ENCODE measurements at places on chromosomes 11 and 22.
A peak's percentile ranks its signal among the peaks of the same experiment; 100 is the strongest.

GRCh38 chr11:9573775-9574621 lies 528 bp downstream of the WEE1 start:
- no peak for DNase-seq

- DNase-seq: peak; percentile 85
Measured at GRCh38 chr11:236774-237767, at the start of gene PSMD13. Gene PSMD13, plus strand, starts transcription at chr11:236976. Its CDS starts 74 bp downstream, at chr11:237050.

GRCh38 chr22:43925433-43926348 lies 2.1 kb downstream of the PNPLA3 start:
- DNase-seq: no peak

DNA sequence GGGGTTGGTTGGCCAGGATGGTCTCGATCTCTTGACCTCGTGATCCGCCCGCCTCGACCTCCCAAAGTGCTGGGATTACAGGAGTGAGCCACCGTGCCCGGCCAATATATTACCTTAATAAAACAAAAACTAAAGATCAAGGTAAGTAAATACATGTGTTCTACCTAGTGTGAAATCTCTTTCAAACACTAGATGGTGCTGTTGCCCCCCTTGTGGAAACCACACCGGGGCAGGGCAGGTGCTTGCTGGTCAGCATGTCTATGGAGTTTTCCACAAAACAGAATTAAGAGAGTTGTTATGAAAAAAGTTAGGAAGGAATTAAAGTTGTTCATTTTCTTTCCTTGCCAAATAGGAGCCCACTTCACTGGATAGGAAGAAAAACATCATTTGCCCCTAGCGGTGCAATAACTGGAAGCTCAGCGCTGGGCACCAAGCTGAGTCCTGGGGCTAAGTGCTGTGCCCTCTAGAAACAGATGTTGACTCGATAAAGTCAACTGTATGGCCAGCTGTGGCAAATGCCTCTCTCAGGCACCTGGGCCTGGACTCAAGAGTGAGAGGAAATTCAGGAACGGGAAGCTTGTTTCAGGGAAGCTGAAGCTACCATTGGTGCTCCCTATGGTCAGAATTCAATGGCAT lies 6.3 kb upstream of the KCNJ5 start:
- DNase-seq: peak; percentile 49

DNA sequence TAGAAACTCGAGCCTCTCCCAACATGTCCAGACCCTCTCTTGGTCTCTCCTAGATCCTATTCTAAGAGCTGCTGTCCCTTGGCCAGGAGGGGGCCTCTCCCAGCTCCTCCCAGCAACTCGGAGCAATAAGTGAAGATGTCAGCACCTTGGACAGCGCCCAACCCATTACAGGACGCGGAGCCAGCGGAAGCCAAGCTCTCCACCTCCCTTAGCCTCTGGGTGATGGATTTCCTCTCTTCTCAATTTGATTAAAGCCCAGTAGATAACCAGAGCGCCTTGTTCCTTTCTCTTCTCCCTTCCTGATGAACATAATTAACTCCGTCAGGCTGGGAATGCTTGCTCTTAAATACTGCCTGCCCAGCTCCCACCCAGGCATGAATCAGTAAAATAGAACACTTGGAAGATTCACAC lies 26.2 kb upstream of the TPBGL start:
- peak; percentile 79 for DNase-seq

DNA sequence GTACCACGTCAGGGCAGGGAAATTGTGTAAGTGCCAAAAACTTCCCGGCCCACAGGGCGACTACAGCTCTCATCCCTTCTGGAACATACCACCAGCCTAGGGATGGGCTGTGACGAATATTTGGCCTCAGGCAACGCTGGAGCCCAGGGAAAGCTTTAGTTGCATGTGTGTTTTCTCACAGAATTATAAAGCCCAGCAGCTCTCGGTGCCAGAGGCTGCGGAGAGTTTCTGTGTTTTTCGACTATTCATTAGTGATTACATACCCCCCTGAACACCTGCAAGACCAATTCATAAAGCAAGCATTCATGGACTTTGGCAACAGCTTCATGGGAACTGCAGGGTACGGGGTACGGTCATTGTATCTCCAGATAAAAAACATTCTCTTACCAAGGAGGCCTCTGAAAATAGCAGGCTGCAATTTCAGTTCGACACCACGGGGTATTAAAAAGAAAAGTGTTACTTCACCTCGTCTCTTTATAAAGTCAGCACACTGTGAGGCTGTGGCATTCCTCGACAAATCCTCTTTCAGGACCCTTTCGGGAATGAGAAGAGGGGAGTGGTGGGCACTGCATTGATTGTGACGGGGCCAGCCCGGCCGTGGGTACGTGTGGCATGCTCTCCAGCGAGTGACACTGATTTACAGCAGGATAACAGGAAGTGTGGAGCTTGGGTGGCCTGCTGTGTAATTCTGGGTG lies 243.6 kb upstream of the SORL1-AS1 start:
- no peak for DNase-seq

DNA sequence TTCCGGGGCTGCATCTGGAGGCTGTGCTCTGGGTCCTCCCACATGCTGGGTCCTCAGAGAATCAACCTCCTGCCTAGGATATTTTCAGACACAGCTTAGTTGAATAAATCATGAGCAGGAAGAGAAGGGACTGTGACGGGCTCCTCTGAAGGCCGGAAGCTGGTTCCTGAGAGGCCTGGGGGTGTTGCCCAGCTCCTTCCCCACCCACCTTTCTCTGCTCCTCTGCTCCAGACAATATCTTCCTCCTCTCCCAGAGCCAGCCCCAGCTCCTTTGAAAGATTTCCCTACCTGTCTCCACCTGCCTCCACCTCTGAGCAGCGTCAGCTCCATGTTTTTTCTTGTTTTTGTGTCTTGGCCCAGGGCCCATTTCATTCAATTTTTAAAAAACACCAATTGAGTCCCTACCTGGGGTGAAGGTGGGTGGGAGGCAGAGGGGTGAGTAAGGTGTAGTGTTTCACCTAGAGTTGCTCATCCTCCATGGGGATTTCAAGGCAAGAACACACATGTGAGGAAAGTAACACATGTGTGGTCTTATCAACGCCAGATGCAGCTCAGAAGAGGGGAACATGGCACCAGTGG lies 24.8 kb upstream of the THY1 start:
- DNase-seq: no peak

GRCh38 chr11:131591051-131591461 lies 220.6 kb downstream of the NTM start:
- DNase-seq: no peak

DNA sequence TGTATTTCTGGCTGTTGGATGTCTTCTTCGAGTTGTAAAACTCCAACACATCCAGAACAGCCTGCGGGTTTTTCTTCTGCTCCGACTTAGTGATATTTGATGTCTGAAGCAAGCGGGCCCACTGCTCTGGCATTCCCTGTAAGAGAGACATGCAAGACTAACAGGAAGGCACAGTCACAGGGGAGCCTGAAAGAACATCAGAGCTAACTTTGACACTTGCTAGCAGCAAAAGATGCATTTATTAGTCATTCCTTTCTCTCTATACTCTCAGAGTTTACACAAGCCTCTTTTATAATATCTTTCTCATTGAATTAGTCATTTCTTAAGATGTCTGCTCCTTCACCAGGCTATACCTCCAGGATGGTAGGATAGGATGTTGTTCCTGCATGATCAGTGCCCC lies 77.8 kb upstream of the GDPD4 start:
- no peak for DNase-seq

- no peak for DNase-seq
Measured at GRCh38 chr11:78753297-78753696, 178.6 kb upstream of the NARS2 start.

- peak; percentile 4 for DNase-seq
Measured at GRCh38 chr11:129766898-129767604, 48.6 kb upstream of the TMEM45B start.

- no peak for DNase-seq
Measured at GRCh38 chr22:21677606-21678443, 12.0 kb downstream of the PPIL2 start.

- DNase-seq: no peak
Measured at GRCh38 chr22:37765498-37765897, 42.2 kb upstream of the GCAT start.

DNA sequence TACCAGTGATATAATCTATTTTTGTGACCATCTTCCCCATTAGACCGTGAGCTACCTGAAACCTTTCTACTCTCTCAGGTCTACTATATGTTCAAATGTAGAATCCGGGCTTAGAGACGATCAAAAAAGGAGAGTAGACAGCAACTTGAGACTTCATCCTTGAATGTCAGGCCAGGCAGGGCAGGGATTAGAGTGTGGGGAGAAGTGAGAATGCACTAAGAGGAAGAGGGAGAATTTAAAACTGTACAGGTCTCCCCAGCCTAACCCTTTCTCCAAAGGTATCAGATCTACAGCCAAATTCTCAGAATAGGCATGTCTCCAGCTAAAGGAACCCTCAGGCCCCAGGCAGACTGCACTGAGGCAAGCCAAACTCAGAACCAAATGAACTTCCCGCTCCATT lies 935 bp downstream of the LAMTOR1 start:
- no peak for DNase-seq

GRCh38 chr22:25012741-25013143 lies 60.2 kb downstream of the KIAA1671 start:
- no peak for DNase-seq

DNA sequence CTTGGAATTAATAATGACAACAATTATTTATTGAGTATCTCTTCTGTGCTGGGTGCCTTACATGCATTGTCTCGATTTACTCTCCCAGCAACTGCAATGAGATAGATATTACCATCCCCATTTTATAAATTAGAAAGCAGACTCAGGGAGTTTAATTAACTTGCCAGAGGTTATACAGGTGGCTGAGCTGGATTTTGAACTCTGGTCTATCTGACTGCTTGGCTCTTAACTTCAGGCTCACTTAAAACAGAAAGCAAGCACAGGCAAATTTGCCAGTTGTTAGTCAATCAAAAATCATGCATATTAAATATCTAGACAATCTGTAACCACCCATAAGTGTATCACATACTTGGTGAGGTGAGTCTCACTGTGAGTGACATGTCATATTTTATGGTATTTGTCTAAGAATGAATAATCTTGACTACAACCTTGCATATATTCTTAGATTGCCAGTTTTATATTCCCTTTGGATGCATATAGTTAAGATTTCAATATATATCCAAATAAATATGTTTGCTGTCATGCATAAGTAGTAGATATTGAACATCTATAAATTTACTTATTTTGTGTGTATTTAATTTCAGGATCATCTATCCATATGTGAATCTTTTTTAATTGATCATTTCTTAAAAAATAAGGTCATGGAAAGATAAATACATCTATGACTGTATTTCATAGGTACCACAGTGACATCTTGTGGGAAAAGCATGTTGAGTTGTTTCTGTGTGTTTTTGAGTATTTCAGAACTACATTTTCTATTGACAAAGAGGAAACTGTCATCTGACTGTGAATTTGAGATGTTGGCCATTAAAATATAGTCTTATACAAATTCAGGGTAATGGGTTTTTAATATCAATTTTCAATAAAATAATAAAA lies 112.0 kb upstream of the ARHGAP42 start:
- no peak for DNase-seq

- no peak for DNase-seq
Measured at GRCh38 chr11:32884770-32885384, 7.7 kb upstream of the QSER1 start.

DNA sequence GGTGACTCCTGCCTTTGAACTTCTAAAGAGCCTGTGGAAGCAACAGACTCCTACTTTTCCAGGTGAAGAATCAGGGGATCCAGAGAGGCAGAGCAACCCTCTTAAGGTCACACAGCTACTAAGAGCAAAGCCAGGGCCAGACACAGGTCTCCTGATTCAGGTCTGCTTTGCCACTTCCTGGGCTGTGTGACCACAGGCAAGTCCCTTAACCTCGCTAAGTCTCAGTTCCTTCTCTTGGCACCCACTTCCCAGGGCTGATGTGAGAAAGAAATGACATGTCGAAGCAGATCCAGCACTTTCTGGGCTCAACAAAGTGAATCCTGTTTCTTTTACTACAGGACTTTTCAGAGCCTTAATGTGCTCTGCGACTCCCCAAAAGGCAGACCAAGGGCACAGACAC lies 30.2 kb downstream of the UQCR10 start:
- no peak for DNase-seq

All from activated CD4-positive, alpha-beta T cell treated with anti-CD3 and anti-CD28 coated beads, Interleukin-2, amount 50 U/mL, for 1 hour (primary cell).